Stimulated activated CD4-positive, alpha-beta T cell treated with anti-CD3 and anti-CD28 coated beads, Interleukin-4, amount 100 ng/mL, for 48 hours (primary cell): ENCODE measurements at places on chromosomes 3 and 15.

DNA sequence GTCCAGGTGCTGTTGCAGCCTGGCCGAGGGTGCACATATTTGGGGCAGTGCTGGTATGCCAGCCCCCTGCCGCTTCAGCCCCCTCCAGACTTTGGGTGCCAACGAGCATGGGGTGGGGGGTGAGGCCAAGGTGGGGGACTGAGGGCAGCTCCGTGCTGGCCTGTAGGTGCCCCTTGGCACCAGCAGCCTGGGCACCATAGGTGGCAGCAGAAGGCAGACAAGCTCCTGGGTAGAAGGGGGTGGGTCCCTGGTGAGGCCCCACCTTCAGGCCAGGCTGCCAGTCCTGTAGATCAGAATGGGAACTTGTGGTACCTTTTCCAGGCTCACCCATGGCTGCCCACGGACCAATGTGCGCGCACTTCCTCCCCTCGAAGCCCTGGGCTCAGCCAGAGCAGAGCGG is 16.1 kb upstream of the PLA2G4E start:
- no peak for DNase-seq

DNA sequence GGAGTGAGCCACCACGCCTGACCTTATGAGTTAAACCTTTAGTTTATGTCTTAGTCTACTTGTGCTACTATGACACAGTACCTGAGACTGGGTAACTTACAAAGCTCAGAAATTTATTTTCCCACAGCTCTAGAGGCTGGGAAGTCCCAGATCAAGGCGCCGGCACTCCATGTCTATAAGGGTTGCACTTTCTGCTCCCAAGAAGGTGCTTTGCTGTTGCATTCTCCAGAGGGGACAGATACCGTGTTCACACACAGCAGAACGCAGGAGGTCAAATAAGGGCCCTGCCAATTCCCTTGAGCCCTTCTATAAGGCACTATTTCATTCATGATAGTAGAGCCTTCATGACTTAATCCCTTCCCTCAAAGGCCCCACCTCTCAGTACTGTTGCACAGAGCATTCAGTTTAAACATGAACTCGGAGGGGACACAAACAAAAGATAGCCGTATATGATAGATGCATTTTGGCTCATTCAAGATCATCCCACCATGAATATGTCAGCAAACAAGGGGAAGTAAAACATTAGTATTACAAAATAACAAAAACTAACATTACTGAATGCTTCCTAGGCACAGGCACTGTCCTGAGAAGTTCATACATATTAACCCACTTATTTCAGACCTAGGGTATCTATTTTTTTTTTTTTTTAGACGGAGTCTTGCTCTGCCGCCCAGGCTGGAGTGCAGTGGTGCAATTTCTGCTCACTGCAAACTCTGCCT is 26.5 kb downstream of the PLA1A start:
- no peak for DNase-seq

- DNase-seq = no peak
Measured at GRCh38 chr15:83014205-83014653, 2.8 kb upstream of the C15orf40 start.

DNA sequence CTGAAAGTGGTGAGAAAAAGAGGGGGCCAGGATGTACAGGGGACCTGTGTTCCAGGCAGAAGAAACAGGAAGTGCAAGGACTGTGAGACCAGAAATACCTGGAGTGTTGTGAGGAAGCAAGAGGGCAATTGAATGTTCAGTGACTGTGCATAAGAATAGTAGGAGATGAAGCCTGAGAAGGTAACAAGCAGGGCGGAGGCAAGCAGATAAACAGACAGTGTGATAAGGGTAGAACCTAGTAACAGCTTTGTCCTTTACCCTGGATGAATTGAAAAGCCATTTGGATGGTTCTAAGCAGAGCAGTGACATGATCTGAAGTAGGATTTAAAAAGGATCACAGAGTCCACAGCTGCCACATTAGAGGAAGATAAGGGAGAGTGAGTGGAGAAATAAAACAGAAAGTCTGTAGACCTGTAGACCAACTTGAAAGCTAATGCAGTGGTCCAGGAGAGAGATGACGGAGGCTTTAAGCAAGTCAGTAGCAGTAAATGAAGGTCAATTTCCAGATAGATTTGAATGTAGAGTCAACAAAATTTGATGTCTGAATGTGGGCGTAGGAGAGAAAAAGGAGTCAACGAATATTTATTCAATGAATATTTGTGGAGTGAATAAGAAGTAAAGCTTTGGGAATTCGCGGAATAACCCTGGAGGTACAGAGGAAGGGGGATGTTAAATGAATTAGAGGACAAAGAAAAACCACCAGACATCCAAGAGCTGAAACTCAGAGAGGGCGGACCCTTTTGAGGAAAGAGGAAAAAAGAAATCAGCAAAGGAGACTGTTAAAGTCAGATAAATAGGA is 4.2 kb upstream of the PLOD2 start:
- no peak for DNase-seq

DNA sequence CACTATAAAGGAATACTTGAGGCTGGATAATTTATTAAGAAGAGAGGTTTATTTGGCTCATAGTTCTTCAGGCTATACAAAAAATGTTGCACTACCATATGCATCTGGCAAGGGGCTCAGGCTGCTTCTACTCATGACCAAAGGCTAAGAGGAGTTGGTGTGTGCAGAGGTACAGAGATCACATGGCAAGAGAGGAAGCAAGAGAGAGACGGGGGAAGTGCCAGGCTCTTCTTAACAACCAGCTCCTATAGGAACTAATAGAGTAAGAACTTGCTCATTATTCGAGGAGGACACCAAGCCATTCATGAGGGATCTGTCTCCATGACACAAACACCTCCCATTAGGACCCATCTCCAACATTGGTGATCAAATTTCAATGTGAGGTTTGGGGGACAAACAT is 6.0 kb upstream of the FNDC3B start:
- DNase-seq = no peak

DNA sequence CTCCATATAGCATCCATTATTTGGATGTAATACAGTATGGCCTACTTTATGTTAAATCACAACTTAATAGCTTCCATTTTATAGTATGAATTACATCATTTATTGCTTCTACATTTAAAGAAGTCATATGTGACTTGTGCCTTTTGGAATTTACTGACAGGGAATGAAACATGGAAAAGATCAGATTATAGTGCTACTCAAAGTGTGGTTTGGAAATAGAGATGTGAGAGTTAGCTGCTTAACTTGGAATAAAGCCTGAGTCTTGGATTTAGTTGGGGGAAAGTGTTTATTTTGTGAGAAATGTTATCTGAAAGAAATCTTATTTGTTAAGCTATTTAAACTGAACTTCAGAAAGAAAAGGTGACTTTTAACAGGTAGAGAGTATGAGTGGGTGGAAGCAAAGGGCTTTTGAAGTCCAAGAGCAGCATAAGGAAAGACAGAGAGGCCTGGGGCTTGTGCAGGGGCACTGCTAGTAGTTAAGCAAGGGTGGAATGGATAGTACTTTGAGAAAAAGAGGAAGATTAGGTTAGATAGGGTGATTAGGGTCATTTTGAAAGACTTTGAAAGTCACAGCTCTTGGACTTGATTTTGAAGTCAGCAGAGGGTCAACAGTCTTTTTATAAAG is 60.5 kb downstream of the SLMAP start:
- no peak for DNase-seq

- no peak for DNase-seq
Measured at GRCh38 chr3:46705751-46706552, 4.8 kb downstream of the TMIE start.

- DNase-seq = no peak
Measured at GRCh38 chr3:39407259-39407629, 724 bp downstream of the RPSA start.
